Hepatocyte (in vitro differentiated cells): ENCODE measurements at places on chromosomes 7 and 10. TPM values are rescaled to one million over a fixed set of nuclear protein-coding genes. Genes with fewer than 3 reads are reported as not detected.

DNA sequence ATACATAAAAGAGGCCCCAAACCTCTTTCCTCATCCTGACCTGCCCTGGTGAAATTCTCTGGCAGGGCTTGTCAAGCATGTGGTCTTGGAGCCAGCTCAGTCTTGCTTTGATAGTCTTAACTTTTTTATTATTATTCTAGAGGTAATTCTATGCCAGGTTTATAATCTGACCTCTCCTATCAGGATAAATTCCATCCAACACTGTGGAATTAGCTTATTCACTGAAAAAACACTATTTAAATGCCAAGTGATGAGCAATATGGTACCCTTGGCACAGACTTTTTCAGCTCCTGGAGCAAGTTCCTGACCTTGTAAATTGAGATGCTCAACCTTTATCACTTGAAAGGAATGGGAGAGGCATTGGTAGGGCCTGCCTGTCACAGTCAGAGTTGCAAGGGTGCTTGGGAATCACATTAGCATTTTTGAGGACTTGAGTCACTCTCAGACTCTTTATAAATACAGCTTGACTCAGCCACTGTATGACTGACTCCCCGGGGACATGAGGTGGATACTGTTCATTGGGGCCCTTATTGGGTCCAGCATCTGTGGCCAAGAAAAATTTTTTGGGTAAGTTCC is at the start of gene CPA4:
Gene CPA4 (plus strand): TSS at position 480 of the 576 bp plus-strand sequence. CDS start 20 bp downstream, at position 500.
- no peak within 1 kb of the TSS for H3K4me3 ChIP-seq
- no peaks in the 10 kb centered on the region for H3K36me3 ChIP-seq
- H3K27ac ChIP-seq, result no peak within 1 kb of the TSS

- H3K27me3 ChIP-seq, result no peaks in the 10 kb centered on the region
- H3K36me3 ChIP-seq, result no peaks in the 10 kb centered on the region
- DNase-seq, result peak; percentile 13
Measured at GRCh38 chr10:59779756-59780533, 26.7 kb upstream of the MRLN start.

- H3K4me3 ChIP-seq, result no peak overlapping the region
- no peaks in the 10 kb centered on the region for H3K36me3 ChIP-seq
- no peaks in the 10 kb centered on the region for H3K4me1 ChIP-seq
- H3K27ac ChIP-seq, result no peak overlapping the region
- no peaks in the 10 kb centered on the region for H3K27me3 ChIP-seq
Measured at GRCh38 chr7:147197006-147197405, 1080.4 kb downstream of the CNTNAP2 start.

GRCh38 chr10:95458014-95458413 is 103.2 kb downstream of the SORBS1 start:
- peak overlapping the region; percentile 74 for H3K27ac ChIP-seq
- no peak for DNase-seq
- H3K36me3 ChIP-seq, result no peaks in the 10 kb centered on the region
- peaks cover 43% of the 10 kb centered on the region for H3K4me1 ChIP-seq
- no peak overlapping the region for H3K4me3 ChIP-seq

DNA sequence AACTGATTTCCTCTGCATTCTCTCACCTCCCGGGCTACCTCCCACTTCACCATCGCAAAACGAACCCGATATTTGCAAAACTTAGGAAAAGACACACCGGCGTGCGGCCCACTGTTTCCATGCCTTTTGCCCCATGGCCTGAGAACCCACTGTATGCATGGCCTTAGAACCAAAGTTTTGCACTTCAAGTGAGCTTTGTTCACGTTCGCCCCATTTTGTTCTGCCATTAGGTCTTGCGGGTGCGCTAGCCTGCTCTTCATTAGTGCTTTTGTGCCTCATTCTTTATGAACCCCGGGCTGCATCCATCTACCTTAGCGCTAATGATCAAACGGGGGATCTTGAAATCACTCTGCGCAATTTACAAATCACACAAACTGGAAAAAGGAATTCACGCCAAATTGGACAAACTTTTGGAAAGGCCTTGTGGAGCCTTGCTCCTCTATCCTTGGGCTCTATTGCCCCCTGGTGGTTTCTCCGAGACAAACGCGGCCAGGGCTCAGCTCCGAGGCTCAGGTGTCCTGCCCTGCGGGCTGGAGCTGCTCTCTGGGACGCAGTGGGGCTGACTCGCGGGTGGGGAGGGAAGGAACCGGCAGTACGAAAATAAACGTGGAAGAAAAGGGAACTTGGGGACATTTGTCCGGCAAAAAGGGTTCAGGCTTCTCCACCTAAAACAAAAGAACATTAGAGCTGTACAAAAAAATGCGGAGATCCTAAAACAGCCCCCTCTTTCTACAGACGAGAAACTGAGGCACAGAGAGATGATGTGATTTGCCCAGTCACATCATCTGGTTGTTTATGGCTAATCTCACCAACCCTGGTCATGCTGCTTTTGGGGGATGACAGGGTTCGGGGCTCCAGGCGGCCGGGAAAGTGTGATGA is 300.4 kb upstream of the NFE2L3 start:
- H3K27ac ChIP-seq, result peak overlapping the region; percentile 90
- no peaks in the 10 kb centered on the region for H3K36me3 ChIP-seq
- no peaks in the 10 kb centered on the region for H3K27me3 ChIP-seq
- H3K4me1 ChIP-seq, result peaks cover 65% of the 10 kb centered on the region
- DNase-seq, result peak; percentile 94

DNA sequence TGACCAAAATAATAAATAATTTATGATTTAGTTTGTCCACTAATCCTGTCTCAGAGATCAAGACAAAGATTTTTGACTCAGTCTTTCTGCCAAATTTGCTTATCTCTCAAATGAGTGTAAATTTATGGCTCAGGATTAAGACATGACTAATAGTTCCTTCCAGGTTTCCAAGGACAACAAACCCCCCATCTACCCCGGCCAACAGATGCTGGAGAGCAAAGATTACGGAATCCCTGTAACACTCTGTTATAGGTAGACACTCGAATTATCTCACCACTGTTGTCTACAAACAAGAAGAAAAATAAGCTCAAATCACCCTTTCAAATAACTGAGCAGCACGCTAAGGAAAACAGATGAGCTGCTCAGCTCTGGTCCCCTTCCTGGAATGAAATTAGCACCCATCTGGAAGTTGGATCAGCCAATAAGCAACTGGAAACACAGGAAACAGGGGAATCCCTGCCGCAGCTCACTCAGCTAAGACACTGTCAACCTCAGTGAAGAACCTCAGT is 56.8 kb upstream of the SVIL start:
- peaks cover 11% of the 10 kb centered on the region for H3K4me1 ChIP-seq
- H3K4me3 ChIP-seq, result no peak overlapping the region
- no peaks in the 10 kb centered on the region for H3K27me3 ChIP-seq
- DNase-seq, result peak; percentile 26
- peak overlapping the region; percentile 70 for H3K27ac ChIP-seq
- no peaks in the 10 kb centered on the region for H3K36me3 ChIP-seq

GRCh38 chr7:99314504-99314903 is 11.2 kb upstream of the ARPC1A start:
- no peaks in the 10 kb centered on the region for H3K36me3 ChIP-seq
- no peak for DNase-seq
- no peaks in the 10 kb centered on the region for H3K4me1 ChIP-seq
- H3K27me3 ChIP-seq, result no peaks in the 10 kb centered on the region
- no peak overlapping the region for H3K4me3 ChIP-seq

GRCh38 chr7:158424011-158424410 is 163.6 kb downstream of the PTPRN2 start:
- no peak overlapping the region for H3K4me3 ChIP-seq
- DNase-seq, result no peak
- H3K4me1 ChIP-seq, result no peaks in the 10 kb centered on the region
- H3K27me3 ChIP-seq, result no peaks in the 10 kb centered on the region

Gene SFMBT2
- total RNA-seq, result 3.0 and 3.8 TPM in 2 replicates

Gene SH2D4B
- total RNA-seq, result not detected in 2 replicates

Gene COMTD1
- 19.2 and 36.7 TPM in 2 replicates for total RNA-seq
